Keratinocyte (primary cell): ENCODE measurements at places on chromosomes 11 and 22.

DNA sequence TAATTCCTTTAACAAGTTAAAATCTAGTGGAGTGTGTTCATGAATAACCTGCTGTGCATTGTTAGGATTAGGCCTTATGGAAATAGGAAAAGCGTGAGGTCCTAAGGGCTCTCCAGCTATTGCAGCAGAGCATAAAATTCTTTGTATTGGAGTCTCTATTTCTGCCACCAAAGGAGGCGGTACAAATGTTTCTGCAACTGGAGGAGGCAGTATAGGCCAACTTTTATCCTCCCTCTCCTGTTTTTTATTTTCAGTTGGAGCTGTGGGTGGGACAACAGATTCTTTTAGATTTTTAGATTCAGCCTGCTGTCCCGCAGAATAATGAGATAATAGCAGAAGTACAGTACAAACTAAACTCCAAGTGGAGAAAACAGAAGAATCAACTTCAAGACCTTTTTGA, 26.2 kb downstream of the OR10A6 start:
- no peaks in the 10 kb centered on the region for H3K27me3 ChIP-seq
- no peak overlapping the region for H3K27ac ChIP-seq
- H3K4me1 ChIP-seq: peaks cover 41% of the 10 kb centered on the region
- H3K36me3 ChIP-seq: peaks cover under 1% of the 10 kb centered on the region
- no peak for DNase-seq

GRCh38 chr11:121517996-121518395, 65.2 kb upstream of the SORL1-AS1 start:
- H3K4me1 ChIP-seq: peaks cover 44% of the 10 kb centered on the region
- H3K36me3 ChIP-seq: peaks cover 11% of the 10 kb centered on the region
- no peak overlapping the region for H3K4me3 ChIP-seq

DNA sequence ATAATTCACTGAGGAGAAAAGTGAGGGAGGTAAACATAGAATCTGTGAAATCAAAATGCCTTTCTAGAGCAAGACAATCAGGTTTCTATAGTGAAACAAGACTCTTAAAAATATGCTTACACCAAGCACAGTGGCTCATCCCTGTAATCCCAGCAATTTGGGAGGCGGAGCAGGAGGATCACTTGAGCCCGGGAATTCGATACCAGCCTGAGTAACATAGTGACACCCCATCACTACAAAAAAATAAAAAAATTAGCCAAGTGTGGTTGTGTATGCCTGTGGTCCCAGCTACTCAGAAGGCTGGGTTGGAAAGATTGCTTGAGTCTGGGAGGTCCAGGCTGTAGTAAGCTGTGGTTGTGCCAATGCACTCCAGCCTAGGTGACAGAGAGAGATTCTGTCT, 43.2 kb upstream of the ME3 start:
- H3K4me3 ChIP-seq: no peak overlapping the region
- no peak overlapping the region for H3K27ac ChIP-seq
- H3K36me3 ChIP-seq: no peaks in the 10 kb centered on the region
- H3K27me3 ChIP-seq: no peaks in the 10 kb centered on the region

DNA sequence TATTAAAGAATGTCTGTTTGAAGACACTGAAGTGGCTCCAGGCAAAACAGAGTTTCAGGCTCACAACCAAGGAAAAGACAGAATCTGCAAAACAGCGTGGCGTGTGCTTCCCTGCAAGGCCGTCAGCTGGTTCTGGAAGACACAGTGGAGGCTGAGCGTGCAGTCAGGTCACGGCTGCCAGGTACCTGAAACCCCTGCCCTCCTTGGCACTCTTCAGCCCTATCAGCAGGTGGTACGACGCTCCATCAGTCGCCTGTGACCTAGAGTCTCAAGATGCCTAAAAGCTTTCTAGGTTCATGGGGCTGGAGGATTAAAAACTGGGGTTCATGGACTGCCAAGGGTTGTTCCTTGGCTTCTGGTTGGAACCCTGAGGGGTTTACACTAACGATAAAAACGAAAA, 65.9 kb downstream of the TRMU start:
- H3K27ac ChIP-seq: no peak overlapping the region
- no peak overlapping the region for H3K4me3 ChIP-seq
- H3K27me3 ChIP-seq: no peaks in the 10 kb centered on the region
- DNase-seq: no peak

DNA sequence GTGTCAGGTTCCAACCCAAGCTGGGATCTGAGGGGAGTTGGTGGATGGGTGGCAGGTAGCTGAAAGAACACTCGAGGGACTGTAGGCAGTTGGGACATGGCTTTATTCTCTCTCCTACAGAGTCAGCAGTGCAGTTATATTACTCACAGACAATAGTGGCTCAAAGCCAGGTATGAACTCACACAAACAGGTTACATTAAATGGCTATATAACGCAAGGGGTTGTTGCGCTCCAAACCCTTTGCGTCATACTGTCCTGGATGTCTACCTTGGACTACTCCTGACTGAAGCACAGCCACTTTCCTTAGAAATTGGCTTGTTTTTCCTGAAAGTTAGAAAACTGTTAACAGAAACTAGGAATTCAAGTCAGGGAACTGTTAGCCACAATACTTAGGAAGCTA, 66.4 kb upstream of the OR4B1 start:
- H3K4me1 ChIP-seq: peaks cover 27% of the 10 kb centered on the region
- H3K4me3 ChIP-seq: no peak overlapping the region
- H3K27me3 ChIP-seq: no peaks in the 10 kb centered on the region
- no peak for DNase-seq
- no peak overlapping the region for H3K27ac ChIP-seq
- H3K36me3 ChIP-seq: no peaks in the 10 kb centered on the region

- peaks cover 4% of the 10 kb centered on the region for H3K4me1 ChIP-seq
- H3K36me3 ChIP-seq: no peaks in the 10 kb centered on the region
- H3K4me3 ChIP-seq: no peak overlapping the region
- no peak for DNase-seq
- no peak overlapping the region for H3K27ac ChIP-seq
- H3K27me3 ChIP-seq: no peaks in the 10 kb centered on the region
Measured at GRCh38 chr11:94657629-94658028, 90.5 kb downstream of the PIWIL4 start.

DNA sequence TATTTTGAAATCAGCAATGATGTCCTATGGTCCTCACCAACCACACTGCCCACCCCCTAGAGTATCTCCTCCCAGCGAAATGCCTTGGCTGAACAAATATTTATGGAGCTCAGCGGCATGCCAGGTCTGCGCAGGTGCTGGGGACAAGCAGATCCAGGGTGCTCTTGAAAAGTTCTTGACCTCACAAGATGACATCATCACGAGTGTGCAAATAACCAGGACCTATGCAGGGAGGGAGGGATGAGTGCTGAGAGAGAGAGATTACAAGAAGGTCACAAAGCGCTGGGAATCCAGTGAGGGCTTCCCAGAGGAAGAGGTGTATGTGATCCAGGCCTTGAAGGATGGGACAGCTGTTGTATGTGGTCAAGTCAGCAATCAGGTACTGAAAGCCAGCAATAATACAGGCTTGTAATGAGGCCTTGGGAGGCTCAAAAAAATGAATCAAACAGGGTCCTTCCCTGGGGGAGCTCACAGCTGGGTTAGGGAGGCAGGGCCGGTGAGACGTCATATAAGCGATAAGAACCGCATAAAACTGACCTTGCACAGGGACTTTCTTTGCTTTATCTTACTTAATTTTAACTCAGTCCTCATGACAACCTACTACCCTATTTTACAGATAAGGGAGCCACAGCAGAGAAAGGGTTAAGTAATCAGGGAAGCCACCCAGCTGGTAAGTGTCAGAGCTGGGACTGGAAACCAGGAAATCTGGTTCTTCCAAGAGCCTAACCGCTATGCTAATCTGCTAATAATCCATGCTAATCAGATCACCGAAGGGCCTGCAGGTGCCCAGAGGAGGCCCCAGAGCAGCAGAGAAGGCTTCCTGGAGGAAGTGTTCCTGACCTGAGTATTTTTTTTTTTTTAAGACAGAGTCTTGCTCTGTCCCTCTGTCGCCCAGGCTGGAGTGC, 8.2 kb downstream of the ARRB1 start:
- no peaks in the 10 kb centered on the region for H3K36me3 ChIP-seq
- H3K4me3 ChIP-seq: no peak overlapping the region
- H3K27ac ChIP-seq: no peak overlapping the region
- H3K4me1 ChIP-seq: peaks cover 36% of the 10 kb centered on the region

- no peaks in the 10 kb centered on the region for H3K36me3 ChIP-seq
- H3K4me3 ChIP-seq: no peak overlapping the region
- DNase-seq: no peak
Measured at GRCh38 chr11:31132531-31133421, 236.8 kb downstream of the DCDC1 start.

DNA sequence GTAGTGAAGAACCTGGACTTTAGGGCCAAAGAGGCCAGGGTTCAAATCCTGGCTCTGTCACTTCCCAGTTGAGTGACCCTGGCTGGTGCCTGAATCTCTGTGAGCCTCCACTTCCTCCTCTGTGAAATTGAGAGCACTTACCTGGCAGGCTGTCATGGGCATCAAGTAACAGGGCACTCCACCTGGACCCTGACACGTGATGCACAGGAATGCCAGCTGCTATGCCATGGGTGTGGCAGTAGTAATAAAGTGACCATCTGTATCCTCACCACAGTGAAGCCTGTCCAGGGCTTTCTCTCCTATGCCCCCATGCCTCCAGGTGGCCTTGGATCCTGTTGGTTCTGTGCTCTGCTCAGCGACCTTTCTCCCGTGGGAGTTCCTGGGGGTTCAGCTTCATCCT, 29.8 kb upstream of the PPP6R3 start:
- H3K27me3 ChIP-seq: no peaks in the 10 kb centered on the region
- no peak for DNase-seq
- no peak overlapping the region for H3K27ac ChIP-seq

DNA sequence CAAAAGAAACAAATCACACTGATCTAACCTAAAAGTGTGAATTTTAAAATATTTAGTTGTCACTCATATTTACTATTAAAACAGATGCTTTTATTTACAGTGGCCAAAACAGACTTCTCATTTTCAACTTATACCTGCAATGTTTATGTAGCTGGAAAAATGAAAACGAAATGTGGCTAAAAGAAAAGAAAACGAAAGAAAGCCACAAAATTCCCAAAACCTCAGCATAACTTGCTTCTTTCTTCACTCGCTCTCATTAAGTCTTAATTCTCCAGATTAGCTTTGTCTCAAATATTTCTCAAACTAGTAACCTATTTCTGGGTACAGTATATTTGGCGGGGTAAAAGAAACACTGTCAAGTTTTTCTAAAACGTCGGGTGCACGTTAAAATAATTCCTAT, 693 bp downstream of the CSTF3 start:
- peak overlapping the region; percentile 89 for H3K4me3 ChIP-seq
- no peaks in the 10 kb centered on the region for H3K27me3 ChIP-seq
- no peak for DNase-seq
- H3K4me1 ChIP-seq: peaks cover 22% of the 10 kb centered on the region

DNA sequence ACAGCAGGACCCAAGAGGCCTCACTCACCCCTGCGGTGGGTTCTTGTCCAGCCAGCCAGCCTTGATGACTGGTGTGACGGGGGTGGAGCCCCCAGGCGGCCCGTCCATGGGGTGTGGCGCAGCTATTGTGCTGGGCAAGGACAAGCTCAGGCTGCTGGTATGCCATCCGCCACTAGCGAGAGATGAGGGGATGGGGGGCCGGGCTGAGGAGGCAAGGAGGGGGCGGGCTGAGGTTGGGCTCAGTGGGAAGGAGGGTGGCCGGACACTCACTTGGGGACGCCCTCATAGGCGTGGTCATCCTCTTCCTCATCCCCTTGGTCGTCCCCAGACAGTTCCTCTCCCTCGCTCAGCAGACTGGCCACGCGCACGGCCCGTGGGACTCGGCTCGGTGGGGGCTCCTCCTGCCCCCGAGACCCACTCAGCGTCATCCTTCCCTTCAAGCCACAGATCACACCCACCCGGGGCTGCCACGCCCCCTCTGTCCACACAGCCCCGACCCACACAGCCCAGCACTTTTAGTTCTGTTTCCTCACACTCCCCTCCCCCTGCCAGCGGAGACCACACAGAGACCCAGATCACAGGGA, 38.0 kb upstream of the PDE2A start:
- no peaks in the 10 kb centered on the region for H3K27me3 ChIP-seq
- no peak overlapping the region for H3K4me3 ChIP-seq
- DNase-seq: no peak
- no peak overlapping the region for H3K27ac ChIP-seq

- H3K27ac ChIP-seq: no peak overlapping the region
- H3K4me3 ChIP-seq: no peak overlapping the region
- no peaks in the 10 kb centered on the region for H3K27me3 ChIP-seq
- no peaks in the 10 kb centered on the region for H3K36me3 ChIP-seq
- DNase-seq: no peak
Measured at GRCh38 chr11:26254378-26254777, 77.6 kb upstream of the ANO3 start.

DNA sequence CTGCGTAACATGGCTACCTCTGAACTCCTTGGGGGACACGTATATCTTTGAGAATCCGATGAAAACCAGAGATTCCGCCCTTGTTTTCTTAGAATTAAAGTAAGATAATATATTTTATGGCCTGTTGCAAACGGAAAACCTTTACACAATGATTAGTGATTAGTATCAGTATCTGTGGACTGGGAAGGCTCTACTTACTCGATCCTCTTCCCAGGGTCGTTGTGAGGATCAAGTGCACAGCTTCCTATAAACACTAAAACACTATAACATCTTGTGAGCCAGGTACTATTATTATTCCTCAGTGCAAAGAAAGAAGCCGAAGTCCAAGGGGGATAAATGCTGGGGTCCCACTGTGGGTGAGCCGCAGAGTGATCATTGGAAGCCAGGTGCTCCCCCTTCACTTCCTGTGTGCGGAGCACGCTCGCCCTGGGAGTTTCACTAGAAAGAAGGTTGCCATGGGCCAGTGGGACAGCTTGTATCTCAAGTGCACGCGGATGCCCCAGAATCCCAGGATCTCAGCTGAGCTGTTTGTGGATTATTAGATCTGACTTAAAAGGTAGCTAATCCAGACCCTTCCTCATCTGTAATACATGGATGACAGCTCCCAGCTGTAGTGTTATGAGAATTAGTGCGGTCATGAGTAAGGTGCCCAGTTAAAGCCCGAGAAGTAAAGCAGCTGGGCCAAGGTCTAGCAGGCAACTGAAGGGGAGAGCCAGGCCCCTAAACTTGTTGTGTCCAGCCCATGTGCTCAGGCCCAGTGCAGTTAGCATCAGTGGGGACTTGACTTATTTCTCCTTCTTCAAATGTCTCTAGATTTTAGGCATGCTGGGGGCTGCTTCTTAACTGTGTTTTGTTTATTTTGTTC, 839 bp downstream of the CBY1 start:
- peak overlapping the region; percentile 79 for H3K4me3 ChIP-seq
- peaks cover 11% of the 10 kb centered on the region for H3K4me1 ChIP-seq
- H3K36me3 ChIP-seq: peaks cover 3% of the 10 kb centered on the region

DNA sequence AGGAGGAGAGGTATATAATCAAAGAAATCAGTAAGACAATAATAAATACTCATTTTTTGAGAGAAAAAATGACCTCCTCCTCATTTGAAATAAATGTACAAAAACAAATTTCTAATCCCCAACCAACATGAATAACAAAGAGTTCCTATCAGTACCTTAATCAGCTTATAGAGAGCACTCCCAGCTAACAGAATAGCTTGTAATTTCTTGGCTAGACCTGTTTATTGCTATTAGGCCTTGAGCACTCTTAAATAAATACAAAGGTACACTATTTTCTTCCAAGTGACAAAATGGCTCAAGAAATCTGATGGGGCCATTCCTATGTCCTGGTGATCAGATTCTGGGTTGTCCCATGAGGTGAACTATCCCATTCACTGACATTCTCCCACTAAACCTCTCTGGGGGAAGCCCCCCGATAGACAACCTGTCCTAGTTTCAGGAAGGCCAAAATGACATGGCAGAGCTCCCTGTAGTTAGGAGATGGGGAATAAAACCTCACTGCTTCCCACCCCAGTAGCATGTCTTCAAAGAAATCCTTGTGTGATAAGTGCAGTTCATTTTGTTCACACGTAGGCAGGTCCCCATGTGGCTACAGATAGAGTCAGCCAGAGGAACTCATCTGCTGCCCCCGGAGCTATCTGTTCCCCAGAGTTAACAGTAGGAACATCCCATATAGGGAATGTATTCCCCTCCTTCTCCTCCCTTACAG, 385.7 kb downstream of the SOX6 start:
- no peaks in the 10 kb centered on the region for H3K27me3 ChIP-seq
- no peaks in the 10 kb centered on the region for H3K36me3 ChIP-seq
- no peak overlapping the region for H3K4me3 ChIP-seq
- H3K4me1 ChIP-seq: peaks cover 48% of the 10 kb centered on the region
